Spleen (tissue), 13 donors: ENCODE measurements at places on chromosomes 11 and 22. TPM values are rescaled to one million over a fixed set of nuclear protein-coding genes. Genes with fewer than 3 reads are reported as not detected.

Gene LRP4
- 17.0 TPM for total RNA-seq

Gene SCUBE1
- 12.5 TPM for total RNA-seq

- DNase-seq = no peak
- H3K36me3 ChIP-seq = no peaks in the 10 kb centered on the region
- no peaks in the 10 kb centered on the region for H3K4me1 ChIP-seq
Observed at GRCh38 chr11:129458756-129459535, 83.3 kb downstream of the BARX2 start.

DNA sequence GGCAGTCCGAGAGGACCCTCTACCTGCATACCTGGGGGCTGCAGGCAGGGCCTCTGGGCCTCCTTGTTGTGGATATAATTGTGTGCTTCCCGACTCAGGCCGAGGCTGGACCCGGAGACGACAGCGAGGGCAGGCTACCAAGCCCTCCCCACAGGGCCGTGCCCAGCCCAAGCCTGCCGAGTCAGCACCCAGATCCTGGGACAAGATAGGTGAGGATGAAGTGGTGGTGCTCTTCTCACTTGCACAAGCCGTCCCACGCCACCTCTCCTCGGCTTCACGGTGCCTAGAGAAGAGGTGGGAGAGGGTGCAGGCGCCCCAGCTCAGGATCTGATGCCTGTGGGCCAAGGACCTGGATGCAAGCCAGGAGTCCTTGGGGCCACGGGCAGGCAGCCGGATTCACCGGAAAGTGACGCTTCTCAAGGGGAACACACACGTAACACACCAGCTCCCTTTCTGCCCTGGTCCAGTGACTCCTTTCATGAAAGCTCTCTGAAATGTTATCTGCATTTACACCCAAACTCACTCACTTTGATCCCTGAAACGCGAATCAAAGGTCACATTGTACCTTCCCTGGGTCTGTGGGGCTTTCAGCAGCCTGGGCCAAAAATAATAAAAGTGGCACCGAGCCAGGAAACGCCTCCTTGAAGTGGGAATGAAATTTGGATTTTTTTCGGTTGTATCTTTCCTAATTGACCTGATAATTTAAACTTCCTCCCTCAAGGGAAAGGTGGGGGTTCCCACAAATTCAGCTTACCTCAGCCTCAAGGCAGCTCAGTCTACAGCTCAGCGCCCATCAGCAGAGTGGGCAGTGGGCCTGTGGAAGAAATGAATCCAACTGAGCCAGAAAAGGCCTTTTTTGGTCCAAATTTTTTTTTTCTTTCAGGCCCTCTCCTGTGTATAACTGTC, 1.1 kb upstream of the GNB1L start:
- H3K27me3 ChIP-seq = no peaks in the 10 kb centered on the region
- peak overlapping the region; percentile 94 for H3K4me3 ChIP-seq

DNA sequence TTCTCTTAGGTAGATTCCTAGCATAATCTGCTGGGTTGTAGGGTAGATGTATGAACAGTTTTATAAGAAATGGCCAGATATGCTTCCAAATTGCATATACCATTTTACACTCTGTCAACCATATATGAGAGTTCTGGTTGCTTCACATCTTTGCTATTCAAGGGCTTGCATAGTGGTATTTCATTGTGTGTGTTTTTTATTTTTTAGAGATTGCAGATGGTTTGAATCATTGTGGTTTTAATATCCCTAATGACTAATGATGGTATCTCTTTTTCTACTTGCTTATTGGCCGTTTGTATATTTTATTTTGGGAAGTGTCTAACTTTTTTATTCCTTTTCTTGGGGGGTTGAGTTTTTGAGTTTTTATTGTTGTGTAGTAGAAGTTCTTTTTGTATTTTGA, 26.9 kb downstream of the RNF214 start:
- H3K4me1 ChIP-seq = no peaks in the 10 kb centered on the region
- no peak for DNase-seq
- H3K27me3 ChIP-seq = no peaks in the 10 kb centered on the region
- H3K4me3 ChIP-seq = no peak overlapping the region

DNA sequence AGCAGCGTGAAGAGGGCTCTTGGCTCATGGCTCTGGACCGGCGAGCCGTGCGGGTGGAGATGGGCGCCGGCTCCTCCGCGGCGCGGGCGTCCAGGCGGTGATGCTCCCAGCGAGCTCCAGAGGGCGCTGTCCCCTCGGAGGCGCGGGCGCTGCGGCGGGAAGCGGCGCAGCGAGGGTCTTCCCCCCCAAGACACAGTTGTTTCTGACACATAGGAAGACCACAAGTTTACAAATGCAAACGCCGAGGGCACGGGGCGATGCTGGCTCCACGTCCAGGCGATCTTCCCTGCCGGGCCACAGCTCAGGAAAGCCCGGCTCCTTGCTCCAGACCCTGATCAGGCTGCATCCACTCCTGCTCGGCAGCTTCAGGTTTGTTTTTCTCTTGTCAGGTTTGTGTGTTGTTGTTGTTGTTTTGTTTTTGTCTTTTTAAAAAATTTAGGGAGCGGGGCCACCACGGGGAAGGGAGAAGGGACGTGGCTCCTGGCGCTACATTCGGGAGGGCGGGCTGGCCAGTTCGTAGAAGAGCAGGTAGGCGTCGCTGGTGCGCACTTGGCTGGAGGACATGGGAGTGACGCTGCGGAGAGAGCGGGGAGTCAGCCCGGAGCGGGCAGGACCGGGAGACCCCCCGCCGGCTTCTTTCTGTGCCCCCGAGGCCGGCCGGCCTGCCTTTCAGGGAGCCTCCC, 10.0 kb upstream of the MFRP start:
- peak overlapping the region; percentile 60 for H3K4me3 ChIP-seq
- no peaks in the 10 kb centered on the region for H3K27me3 ChIP-seq
- H3K27ac ChIP-seq = no peak overlapping the region

GRCh38 chr22:38788021-38788816, 5.7 kb downstream of the DNAL4 start:
- no peak for DNase-seq
- H3K36me3 ChIP-seq = peaks cover 13% of the 10 kb centered on the region
- peak overlapping the region; percentile 76 for H3K27ac ChIP-seq
- no peak overlapping the region for H3K4me3 ChIP-seq
- H3K4me1 ChIP-seq = peaks cover 17% of the 10 kb centered on the region
- H3K27me3 ChIP-seq = no peaks in the 10 kb centered on the region

DNA sequence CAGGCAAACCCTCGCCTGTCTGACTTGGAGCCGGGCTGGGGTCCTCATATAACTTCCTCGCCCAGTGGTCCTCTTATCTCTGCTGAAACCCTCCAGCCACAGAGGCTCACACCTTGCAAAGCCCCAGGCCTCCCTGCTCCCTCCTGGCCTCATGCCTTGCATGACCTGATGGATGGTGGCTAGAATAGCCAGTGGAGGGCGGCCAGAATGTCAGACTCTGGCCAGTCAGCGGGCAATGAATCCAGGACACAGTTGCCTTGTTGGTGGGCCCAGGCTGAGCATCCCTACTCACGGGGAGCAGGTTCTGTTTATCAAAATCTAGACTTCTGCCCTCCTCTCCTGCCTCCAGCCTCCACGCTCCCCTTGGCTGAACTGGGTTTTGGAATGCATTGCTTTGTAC, 69.1 kb upstream of the WNT11 start:
- no peaks in the 10 kb centered on the region for H3K4me1 ChIP-seq
- peak; percentile 69 for DNase-seq
- H3K36me3 ChIP-seq = no peaks in the 10 kb centered on the region
- no peak overlapping the region for H3K27ac ChIP-seq
- H3K4me3 ChIP-seq = no peak overlapping the region
